ENCODE measurements at places on chromosomes 16 and 17.
A peak's percentile ranks its signal among the peaks of the same experiment; 100 is the strongest.

DNA sequence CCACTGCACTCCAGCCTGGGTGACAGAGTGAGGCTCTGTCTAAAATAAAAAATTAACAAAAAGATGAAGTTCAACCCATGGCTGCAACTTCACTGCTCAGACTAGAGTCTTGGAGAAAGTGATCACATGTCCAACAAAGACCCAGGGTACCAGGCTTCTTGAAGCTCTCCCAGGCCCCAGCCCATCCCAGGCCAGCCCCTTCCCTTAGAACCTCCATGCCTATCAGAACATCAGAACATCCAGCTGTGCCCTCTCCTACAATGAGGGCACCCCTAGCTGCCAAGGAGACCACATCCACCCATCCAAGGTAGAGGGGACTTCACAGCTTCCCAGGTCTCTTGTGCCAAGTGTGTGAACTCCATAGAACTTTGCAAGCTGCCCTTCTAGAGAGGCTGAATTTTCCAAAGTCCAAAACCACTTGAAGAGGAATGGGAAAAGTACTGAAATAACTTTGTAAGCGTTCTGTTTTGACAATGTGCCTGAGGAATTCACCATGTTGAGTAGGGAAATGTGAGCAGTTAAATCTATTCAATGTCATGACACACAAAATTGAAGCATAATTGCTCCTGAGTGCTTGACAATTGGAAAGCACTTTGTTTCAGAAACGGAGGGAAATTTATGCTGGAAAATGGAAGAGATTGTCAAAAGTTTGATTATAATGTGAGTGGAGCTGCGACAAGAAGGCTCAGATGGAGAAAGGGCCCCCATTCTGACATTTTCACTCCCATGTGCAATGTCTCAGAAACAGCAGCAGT, 230.4 kb downstream of the ZNF423 start:
- DNase-seq: no peak

- DNase-seq: peak; percentile 77
These were observed 59.8 kb upstream of the RPH3AL start for GRCh38 chr17:412211-413015.

DNA sequence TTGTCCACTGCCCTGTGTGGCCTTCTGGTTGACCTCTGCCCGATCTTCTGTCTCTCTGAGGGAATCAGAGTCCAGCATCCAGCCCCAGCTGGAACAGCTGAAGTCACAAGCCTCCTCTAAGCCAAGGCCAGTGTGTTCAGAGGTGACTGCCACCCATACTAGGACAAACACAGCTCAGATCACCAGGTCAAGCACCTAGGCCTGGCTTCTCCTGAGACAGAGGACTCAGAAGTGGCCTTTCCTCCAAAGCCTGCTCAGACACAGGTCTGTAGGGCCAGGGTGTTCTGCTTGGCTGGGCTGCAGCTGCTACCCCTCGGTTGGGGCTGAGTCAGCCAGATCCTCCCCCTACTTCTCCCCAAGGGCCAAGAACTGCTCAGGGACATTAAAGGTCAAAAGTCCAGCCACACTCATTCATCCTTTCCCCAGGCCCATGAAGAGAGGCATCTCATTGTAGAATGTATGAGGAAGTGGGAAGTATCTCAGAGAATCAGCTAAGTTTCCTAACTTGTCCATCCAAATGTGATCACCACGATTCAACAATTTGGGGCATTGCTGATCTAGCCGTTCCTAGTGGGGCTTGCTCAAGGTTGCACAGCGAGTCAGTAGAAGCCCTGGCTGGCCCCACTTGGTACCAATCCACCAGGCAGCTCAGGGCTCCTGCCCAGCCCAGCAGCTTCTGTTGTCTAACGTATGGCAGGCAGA, 7.6 kb downstream of the SLC46A1 start:
- no peak for DNase-seq

DNA sequence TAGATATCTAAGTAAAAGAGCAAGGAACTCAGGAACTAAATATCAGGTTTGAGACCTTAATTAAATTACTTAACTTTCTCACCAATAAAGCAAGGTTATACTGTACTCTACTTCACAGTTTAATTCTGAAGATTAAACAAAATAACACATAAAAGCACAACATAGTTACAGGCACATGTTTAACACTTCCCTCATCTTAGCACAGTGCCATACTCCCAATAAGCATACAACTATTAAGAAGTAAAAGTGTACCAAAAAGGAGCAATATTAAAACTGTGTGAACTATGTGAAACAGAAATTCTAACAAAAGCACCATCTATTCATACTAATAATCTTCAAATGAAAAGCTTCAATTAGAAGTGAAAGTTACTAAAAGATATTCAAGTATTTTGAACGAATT, 2.2 kb downstream of the APPBP2 start:
- no peak for DNase-seq

DNA sequence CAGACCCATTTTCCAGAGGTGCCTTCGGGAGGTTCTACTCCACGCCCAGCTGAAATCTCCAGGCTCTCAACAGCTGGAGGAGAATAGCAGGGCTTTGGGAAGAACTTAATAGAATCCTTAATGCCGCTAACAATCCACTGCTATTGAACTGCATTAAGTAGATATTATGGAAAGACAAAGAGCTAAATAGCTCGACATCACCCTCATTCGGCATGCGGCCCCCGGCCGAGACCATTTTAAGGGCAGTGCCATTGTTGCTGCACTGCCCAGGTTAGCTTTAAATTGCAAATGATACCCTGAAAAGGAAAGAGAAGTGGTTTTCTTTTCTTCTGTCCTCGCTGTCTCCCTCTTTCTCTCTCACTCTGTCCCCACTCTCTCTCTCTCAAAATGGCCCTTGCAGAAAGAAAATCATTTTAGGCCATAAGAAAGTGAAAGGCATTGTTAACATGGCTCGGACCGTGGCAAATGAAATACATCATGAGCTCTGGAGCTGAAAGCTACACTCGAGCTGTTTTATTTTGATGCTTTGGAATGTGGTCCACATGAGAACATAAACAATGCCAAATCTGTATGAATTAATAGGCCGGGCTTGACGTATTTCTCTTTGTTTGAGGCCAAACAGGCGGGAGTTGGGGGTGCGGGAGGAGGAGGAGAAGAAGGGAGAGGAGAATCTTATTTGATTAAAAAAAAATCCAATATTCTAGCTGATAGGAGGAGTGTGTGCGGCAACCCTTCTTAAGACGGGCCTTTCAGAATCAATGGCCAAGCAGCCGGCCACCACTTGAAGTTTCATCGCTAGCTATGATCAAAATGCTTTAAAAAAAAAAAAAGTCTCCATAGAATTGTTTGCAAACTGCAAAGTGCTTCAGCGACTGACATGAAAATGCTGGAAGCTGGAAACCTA, 298.8 kb upstream of the IRX3 start:
- DNase-seq: peak; percentile 10
